ENCODE measurements at places on chromosomes 5 and 9. TPM values are rescaled to one million over a fixed set of nuclear protein-coding genes. Genes with fewer than 3 reads are reported as not detected.

The CRHBP gene
- 13.0 TPM for total RNA-seq

The SURF2 gene
- total RNA-seq: 49.9 TPM

The ZNF454 gene
- total RNA-seq: not detected

- DNase-seq: no peak
- H3K27ac ChIP-seq: no peak overlapping the region
- no peaks in the 10 kb centered on the region for H3K27me3 ChIP-seq
- H3K36me3 ChIP-seq: no peaks in the 10 kb centered on the region
- H3K4me3 ChIP-seq: no peak overlapping the region
- peaks cover 4% of the 10 kb centered on the region for H3K4me1 ChIP-seq
These were observed 174.5 kb downstream of the FGF18 start for GRCh38 chr5:171593976-171594375.

DNA sequence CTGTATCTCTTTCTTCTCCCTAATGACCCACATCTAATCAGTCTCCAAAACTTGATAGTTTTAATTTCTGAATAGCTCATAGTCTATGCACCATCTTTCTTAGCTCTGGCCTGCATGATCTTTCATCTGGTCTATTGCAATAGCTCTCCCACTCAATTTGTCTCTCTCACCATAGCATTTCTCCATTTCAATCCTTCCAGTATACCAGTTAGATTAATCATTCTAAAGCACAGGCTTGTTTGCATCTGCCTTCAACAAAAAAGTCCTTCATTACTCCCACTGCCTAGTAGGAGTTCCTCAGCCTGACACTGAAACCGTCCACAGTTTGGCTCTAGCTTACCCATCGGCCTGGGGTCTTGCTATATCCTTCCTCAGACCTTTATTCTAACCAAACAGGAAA lies 344.9 kb downstream of the ENC1 start:
- no peak for DNase-seq
- no peaks in the 10 kb centered on the region for H3K27me3 ChIP-seq
- no peak overlapping the region for H3K27ac ChIP-seq
- H3K4me1 ChIP-seq: no peaks in the 10 kb centered on the region

- DNase-seq: peak; percentile 80
- no peak overlapping the region for H3K4me3 ChIP-seq
- H3K4me1 ChIP-seq: peaks cover 27% of the 10 kb centered on the region
- peak overlapping the region; percentile 72 for H3K27ac ChIP-seq
- no peaks in the 10 kb centered on the region for H3K36me3 ChIP-seq
These were observed 34.1 kb downstream of the NEK6 start for GRCh38 chr9:124291801-124292396.

DNA sequence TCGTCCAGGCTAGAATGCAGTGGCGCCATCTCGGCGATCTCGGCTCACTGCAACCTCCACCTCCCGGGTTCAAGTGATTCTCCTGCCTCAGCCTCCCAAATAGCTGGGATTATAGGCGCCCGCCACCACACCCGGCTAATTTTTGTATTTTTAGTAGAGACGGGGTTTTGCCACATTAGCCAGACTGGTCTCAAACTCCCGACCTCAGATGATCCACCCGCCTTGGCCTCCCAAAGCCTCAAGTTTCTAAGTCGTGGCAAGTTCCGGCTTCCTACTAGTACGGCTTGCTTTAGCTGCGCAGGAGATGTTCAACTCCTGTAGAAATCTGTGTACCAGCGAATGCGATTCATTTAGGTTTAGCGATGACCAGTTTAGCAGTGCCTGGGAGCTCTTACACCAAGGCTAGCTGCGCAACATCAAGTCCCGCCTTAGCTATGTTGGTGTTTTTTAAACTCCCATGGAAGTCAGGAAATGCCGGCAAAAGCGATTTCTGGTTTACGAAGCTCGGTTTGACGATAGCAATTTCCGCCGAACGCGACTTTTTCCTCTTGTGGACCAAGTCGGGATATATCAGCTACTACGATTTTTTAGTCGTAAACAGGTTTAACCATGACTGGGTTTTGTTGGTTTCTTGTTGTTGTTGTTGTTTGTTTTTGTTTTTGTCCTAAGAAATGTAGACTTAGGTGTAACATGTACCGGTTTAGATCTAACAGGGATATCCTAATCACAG lies 46.4 kb downstream of the ANXA2R start:
- no peaks in the 10 kb centered on the region for H3K36me3 ChIP-seq
- DNase-seq: peak; percentile 92
- H3K4me3 ChIP-seq: no peak overlapping the region
- H3K27me3 ChIP-seq: peaks cover 90% of the 10 kb centered on the region
- H3K27ac ChIP-seq: no peak overlapping the region

- H3K27ac ChIP-seq: no peak overlapping the region
- no peaks in the 10 kb centered on the region for H3K4me1 ChIP-seq
- no peaks in the 10 kb centered on the region for H3K27me3 ChIP-seq
- H3K36me3 ChIP-seq: no peaks in the 10 kb centered on the region
These were observed 687.3 kb upstream of the ST8SIA4 start for GRCh38 chr5:101590384-101590783.

DNA sequence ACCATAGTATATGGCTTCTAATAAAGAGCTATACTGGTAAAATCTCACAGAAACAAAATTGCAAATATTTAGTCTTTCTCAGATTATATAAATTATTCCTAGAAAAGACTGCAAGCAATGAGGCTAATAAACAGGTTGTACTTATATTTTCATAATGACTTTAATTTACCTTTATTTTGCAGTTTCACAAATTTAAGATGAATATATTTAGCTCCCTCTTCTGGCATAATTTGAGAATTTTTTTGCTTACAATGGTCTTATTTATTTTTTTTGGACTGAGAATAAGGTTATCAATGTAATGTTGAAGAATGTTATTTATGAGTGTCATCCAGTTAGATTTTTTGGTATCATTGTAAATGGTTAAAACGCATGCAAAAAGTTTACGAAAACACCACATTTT lies 56.7 kb downstream of the PIK3R1 start:
- peaks cover 10% of the 10 kb centered on the region for H3K4me1 ChIP-seq
- H3K4me3 ChIP-seq: no peak overlapping the region
- no peaks in the 10 kb centered on the region for H3K36me3 ChIP-seq
- DNase-seq: peak; percentile 37

All from cardiac muscle cell (in vitro differentiated cells and primary cell).